ENCODE measurements at places on chromosomes 4 and X.
A peak's percentile ranks its signal among the peaks of the same experiment; 100 is the strongest.

DNA sequence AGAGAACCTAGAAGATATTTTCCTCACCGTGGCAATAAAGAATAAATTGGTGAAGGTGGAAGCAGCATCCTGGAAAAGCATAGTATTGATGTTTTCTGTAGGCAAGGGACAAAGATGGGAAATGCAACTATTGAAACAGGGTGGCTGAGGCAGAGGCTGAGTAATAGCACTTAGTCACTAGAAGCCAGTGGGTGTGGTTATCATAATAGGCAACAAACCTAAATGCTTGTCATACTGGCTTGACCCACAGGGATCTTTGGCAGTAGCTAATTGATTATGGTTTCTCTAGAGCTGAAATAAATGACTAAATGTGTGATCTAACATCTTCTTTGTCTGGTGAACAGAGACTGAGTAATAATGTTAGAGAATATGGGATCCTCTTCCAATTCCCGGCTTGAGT is 353.6 kb upstream of the RPS6KA3 start:
- DNase-seq = no peak

GRCh38 chr4:146245850-146246249 is 31.5 kb downstream of the REELD1 start:
- no peak for DNase-seq

DNA sequence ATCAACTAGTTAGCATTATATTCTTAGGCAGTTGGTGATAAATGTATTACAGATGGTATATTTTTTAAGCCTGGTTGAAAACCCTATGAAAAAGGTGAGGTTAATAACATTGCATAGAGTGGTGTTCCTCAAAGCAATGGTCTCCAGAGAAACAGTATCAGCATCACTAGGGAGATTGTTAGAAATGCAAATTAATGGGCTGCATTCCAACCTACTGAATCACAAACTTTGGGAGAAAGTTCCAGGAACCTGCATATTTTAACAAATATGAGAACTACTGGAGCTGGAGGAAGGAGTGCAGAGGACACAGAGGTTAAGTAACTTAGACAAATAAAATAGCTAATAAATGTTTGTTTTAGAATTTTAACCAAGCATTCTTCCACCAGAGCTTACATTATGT is 166.9 kb upstream of the PCDH10 start:
- DNase-seq = no peak

- DNase-seq = no peak
These were observed 30.3 kb upstream of the HCCS start for GRCh38 chrX:11080741-11081305.

DNA sequence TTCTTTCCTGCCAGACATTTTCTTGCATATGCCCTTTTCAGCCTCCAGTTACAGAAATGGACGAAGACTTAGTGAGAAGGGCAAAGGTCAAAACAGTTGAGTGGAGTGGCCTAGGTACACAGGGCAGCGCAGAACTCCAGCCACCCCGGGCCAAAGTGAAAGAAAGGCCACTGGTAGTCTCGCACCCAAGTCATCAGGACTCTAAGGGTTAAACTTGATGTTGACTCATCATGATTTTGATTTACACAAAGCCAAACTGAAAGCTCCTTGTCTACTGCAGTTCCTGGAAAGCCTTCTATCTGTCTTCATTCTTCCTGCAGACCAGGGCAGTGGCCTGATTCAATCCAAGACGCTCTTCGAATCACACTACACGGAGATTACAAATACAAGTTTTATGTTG is 2.6 kb upstream of the IL13RA1 start:
- DNase-seq = no peak

- DNase-seq = no peak
These were observed 10.9 kb downstream of the MFAP3L start for GRCh38 chr4:170015285-170015684.

DNA sequence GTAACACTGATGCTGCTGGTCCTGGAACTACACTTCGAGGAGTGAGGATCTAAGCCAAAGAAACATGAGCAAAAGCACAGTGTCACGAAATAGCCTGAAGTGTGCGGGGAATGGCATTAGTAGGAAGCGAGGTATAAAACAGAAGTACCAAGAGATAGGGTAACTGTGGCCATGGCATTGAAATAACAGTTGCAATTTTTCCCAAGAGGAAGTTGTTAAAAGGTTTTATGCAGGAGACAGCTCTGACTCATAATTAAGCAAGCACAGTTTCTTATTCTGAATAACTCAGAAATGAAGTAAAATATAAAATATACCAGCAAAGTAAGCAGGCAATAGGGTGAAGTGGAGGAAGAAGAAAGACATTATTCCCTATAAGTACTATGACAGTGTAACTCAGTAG is 90.3 kb upstream of the TMEM150C start:
- peak; percentile 84 for DNase-seq

DNA sequence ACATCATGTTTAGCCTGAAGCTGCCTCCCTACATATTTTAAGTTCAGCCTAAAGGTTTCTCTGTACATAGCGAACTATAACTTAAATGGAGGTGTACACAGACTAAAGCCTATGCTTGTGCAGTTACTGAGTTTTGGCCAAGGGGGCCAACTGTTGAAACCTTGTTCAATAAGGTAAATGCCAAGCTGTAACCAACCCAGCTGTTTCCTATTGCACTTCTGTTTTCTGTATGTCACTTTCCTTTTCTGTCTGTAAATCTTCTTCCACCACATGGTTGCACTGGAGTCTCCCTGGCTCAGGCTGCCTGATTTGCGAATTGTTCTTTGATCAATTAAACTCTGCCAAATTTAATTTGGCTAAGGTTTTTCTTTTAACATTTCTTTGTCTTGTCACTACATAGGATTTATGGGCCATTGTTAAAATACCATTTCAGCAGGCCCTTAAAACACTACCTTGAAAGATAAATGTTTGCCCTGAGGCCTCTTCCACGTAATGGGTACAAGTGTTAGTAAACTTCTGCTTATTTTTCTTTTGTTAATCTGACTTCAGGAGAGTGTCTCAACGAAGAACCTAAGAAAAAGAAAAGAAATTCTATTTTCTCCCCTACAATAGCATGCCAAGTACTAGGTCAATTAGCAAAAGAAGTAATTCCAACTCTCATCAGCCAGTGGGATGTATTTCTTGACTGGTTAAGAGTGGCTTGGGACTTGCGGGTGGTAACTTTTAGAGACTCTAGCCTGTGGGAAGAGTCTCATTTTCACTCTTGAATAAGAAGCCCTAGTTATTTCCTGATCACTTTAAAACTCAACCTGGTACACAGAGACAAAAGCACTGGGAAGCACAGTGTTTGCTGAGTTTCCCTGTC is 45.7 kb upstream of the PRSS12 start:
- DNase-seq = peak; percentile 1

All from SIG-M5 (cell line).